Stimulated activated CD8-positive, alpha-beta memory T cell treated with anti-CD3 and anti-CD28 coated beads, Interleukin-4, amount 100 ng/mL, for 4 hours (primary cell): ENCODE measurements at places on chromosomes 12 and 14.

DNA sequence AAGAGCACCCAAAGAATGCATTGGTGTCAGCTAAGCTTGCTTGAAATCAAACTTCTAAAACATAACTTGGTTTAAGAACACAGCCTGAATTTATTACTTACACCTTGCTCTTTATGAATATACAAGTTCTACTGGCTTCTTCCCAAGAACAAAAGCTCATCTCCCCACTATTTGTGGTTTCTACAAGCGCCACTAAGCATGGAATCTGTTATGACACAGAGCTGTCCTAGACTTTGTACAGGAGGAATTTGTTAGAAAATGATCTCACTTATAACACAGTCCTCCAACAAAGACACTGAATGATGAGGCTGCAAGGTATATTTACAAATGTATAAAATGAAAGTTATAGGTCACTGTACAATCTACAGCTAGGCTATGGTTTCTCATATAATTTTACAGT, 452.1 kb downstream of the BCAT1 start:
- no peak for DNase-seq

DNA sequence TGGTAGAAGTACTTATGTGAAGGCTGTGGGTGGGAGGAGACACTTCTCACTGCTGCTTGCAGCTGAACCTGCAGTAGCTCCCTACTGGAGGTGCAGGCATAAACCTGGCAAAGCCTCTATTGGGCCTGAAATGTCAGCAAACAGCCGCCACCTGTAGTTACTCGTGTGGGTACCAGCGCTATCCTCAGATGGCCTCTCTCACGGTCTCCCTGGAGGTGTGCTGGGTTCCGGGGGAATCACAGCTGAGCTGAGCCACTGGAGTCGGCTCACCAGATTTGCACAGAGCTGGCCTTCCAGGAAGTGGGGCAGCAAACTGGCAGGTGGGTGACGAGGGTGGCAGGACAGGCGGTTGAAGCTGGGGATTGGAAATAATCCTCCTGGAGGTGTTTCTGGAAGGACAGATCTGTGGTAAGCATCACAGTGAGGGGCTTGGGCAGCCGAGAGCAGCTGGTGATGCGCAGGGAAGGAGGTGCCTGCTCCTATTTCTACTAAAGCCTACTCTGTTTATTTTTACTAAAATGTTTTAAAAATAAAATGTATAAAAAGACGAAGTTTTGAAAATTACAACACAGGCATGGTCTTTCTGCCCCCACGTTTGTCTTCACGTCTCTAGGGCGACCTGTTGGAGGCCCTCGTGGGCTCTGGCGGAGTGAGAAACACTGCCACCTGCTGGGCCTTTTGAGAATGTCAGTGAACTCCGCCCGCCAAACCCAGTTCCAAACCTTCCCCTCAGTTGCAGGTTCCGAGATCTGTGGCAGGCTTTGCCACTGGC, 67.8 kb upstream of the PLEKHG3 start:
- DNase-seq: peak; percentile 26

DNA sequence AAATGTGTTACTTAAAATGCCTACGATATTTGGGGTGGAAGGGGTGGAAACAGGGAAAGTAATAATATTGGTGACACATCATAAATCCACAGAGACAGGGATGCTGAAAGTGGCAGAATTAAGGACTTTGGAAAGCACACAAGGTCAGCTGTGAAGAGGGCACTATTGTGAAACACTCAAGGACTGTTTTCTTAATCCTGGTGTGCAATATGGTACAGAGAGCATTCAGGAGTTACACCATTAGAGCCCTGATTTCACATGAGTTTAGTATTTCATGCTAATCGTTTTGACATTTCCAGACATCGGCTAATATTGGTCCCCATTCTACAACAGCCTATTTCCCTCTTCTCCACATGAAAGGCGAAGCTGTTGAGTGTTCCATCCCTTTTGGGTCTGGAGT, 219.2 kb downstream of the MSRB3 start:
- no peak for DNase-seq

DNA sequence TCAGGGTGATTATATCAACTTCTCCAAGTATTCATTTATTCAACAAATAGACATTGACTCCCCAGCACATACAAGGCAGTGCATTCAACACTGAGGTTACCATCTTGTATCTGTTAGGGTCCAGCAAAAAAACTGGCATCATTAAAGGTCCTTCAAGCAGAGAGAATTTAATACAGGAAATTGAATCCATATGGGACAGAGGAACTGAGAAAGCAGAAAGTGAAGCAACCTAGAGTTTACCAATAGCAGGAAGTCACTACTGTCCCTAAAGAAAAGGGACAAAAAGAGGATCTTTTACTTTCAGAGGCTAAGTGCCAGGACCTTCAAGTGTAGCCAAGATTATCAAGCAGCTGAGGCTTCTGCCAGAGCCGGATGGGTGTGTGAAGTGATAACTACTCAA, 237.8 kb upstream of the TBX3 start:
- no peak for DNase-seq

DNA sequence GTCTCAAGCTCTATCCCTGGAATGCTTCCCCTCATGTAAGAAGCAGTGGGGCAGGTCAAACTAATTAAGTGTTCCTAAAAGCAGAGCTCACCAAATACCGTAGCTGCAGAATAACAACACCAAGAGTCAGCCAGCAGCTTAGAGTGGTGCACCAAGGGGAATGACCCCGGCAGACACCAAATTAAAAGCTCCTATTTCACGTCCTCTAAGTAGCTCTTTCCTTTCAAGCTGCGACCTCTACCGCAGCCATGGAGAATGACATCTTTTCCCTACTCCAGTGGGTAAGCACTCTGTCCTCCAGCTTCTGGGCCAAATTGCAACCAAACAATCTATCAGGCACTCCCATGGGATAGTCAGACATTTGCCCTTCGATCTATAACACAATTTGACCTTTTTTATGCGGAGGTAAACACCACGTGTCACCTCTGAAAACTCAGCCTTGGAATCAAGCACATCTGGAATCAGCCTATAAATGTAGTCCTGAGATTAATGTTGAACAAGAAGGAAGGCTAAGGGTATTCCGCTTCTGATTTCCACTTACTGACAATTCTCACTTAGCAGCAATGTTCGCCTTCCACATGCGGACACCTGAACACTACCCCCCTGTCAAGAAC, 67.6 kb upstream of the CDKN3 start:
- DNase-seq: no peak

DNA sequence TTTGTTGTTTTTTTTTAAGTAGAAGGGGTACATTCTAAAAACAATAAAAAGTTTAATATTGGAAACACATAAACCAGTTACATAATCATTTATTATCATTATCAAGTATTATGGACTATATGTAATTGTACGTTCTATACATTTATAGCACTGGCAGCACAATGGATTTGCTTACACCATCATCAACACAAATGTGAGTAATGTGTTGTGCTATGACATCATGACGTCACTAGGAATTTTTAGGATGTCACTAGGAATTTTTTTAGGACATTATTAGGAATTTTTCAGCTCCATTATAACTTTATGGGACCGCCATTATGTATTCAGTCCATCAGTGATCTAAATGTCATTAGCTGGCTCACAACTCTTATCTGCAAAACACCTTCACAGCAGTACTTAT, 126.8 kb upstream of the SYT10 start:
- DNase-seq: no peak

GRCh38 chr12:32819424-32819823, 63.7 kb upstream of the YARS2 start:
- no peak for DNase-seq

GRCh38 chr12:95918194-95918993, 24.0 kb downstream of the CCDC38 start:
- DNase-seq: peak; percentile 4

DNA sequence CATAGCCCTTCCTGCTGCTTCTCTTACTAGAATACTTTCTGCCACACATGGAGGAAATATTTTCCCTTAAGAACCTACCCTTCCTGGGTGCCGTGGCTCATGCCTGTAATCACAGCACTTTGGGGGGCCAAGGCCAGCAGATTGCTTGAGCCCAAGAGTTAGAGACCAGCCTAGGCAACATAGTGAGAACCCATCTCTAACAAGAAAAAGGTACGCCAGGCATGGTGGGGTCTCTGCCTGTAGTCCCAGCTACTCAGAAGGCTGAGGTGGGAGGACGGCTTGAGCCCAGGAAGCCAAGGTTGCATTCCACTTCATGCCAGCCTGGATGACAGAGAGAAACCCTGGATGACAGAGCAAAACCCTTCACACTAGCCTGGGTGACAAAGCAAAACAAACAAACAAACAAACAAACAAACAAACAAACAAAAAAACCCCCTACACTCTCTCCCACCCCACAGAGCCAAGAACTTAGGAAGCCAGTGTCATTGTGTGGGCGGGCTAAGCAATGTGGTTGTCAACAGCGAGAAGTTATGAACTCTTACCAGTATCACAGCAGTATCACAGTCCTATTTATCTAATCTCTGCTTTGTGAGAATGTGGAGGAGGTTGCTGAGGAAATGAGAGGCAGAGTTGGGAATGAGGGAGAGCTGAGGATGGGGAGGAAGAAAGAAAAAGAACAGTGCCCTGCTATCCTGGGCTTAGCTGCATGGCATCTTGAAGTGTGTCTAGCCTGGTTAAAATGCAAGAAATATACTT, 53.8 kb upstream of the CLEC14A start:
- DNase-seq: no peak

GRCh38 chr12:11026118-11026517, 3.7 kb upstream of the TAS2R19 start:
- no peak for DNase-seq

DNA sequence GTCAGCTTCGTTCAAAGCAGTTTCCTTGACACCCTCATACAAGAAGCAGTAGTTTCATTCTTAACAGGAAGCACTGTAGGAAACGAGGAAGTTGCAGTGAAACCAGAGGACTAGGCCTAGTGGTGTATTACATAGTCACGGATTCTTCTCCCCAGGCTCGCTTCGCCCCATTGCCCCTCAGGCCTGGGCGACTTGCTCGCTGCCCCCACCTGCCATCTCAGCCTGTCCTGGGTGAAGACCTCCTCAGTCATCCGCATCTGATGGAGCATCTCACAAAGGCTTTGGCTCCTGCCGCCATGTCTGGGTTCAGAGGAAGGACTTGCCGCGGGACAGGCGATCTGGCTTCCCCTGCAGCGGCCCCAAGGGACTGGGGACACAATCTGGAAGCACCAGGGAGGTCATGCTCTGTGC, 93.5 kb downstream of the LMNTD1 start:
- DNase-seq: no peak
